ENCODE measurements at places on chromosomes 11 and 22.

- DNase-seq, result no peak
Measured at GRCh38 chr22:33684087-33684486, 236.2 kb downstream of the LARGE1 start.

GRCh38 chr11:112670806-112671570 is 290.2 kb upstream of the NCAM1 start:
- no peak for DNase-seq

DNA sequence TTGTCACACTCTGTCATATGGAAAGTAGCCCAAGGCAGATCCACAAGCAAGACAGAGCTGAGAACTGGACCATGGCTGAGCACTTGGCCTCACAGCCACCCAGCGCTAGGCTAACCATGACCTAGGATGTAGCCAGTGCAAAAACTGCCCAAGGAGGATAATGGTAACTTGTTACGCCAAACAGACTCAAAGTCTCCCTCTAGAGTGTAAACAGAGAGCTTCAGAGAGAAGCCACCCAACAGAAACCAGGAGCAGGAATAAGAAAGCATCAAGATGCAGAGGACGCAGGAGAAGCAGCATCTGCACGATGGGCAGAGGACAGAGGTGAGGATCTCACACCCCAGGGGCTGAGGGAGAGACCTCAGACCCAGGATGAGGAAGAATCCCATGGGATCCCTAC is 97.9 kb downstream of the RCN1 start:
- DNase-seq, result no peak

DNA sequence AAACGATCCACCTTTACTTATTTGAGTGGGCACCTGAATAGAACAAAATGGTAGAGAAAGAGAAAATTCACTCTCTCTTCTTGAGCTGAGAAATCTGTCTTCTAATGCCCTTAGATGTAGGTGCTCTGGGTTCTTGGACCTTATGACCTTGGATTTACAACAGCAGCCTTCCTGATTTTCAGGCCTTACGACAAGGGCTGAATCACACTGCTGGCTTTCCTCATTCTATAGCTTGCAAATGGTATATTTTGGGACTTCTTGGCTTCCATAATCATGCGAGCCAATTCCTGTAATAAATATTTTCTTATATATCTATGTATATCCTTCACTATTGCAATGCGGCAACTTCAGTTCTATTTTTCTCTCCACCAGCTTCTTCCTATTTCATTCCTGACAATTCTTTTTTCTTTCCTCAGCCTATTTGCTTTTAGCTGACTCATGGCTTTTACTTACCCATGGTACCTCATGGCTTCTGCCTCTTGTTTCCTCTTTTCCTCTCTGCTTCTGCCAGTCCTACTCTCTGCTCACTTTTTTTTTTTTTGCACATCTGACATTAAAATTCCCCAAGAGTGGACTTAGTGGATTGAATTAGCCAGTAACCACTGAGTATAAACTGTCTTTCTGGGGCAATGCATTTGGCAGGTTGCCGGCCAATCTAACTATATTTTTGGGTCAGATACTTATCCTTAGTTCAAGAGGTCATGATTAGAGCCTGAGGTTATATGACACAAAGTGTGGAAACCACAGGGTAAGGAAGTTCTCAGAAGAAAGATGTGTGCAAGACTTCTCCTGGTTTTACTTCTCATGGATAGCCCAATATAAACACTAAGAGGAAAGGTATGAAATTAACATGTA is 359.5 kb downstream of the TMEM135 start:
- no peak for DNase-seq

GRCh38 chr11:130908770-130909625 is 7.3 kb downstream of the SNX19 start:
- no peak for DNase-seq

Data from activated CD4-positive, CD25-positive, alpha-beta regulatory T cell (primary cell).